Activated CD8-positive, alpha-beta memory T cell treated with anti-CD3 and anti-CD28 coated beads for 4 hours (primary cell): ENCODE measurements at places on chromosomes 16 and 17.

GRCh38 chr17:40490289-40490853, 11.1 kb downstream of the TNS4 start:
- no peak for DNase-seq

GRCh38 chr17:48202959-48203358, 95.4 kb downstream of the SNX11 start:
- no peak for DNase-seq

DNA sequence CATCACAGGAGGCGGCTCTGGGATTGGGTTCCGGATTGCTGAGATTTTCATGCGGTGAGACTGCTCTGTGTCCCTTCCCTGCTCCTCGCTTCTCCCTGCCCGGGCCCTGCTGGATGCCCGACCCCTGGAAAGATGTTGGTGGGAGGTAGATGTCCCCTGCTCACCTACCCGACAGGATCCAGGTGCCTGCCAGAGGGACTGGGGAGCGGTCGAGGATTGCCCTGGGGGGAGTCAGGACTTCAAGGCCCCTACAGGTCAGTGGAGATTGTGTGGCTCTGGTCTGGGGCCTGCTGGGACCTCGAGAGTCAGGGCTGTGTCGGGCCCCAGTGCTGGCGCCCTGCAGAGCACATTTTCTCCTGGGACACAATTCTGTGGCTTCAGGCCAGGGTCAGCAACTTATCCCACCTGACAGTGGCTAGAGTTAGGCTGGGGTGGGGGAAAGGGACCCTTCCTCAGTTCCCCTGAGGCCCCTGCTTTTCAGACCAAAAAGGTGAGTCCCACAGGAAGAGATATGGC, 3.3 kb downstream of the DECR2 start:
- DNase-seq: no peak

GRCh38 chr16:49439050-49439449, 65.4 kb downstream of the C16orf78 start:
- no peak for DNase-seq

DNA sequence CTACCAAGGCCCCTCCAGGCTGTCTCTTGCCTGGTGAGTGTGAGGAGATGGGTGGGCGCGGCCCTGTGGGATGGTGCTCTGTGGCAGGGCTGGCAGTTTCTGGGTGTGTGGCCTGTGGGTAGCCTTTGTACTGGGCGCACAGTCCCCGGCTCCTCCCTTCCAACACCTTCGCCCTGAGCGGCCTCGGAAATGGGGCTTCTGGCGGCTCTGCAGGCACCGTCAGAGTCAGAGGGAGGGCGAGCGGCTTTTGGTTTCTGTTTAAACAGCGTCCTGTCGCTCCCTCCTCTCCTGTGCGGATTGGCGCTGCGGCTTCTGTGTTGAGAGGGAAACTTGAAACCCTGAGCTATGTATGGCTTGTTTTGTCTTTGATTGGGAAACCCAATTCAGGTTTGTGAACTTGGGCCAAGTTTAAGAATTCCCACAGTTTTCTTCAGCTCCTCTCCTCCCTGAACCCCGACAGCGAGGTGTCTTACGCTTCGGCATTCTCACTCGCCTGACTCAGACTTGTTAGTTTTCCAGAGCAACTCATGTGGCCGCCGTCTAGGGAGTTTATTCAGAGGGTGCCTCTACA, 8.3 kb upstream of the ZNF750 start:
- peak; percentile 31 for DNase-seq

DNA sequence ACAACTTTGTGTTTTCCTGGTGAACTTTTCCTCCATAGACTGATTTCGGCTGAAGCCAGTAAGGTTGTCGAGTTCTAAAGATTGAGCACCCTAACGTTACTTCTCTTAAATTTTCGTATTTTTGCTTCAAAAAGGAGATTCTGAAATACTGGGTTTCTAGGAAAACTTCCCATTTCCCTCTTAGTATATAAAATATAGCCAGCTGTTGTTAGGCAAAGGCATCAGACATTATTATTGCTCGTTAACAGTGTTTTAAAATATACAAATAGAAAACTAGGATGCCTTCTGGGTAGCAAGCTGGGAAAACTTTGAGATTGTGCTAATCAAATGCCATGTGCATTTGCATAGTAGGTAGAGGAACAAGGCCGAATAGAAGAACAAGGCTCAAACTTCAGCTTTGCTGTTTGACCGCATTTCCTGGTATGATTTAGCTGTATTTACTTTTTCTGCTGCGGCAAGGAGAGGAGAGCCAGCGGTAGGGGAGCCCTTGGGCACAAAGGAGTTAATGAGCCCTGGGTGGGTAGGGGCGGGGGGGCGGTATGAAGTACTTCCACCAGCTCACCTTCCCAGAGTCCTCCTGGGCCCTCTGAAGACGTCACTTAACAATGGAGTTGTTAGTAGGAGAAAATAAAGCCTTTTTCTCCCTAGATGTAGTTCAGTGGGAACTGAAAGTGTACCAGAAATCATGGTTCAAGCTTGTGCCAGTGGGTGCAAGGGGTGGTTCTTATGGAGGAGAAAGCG, 151.9 kb downstream of the MSI2 start:
- no peak for DNase-seq

DNA sequence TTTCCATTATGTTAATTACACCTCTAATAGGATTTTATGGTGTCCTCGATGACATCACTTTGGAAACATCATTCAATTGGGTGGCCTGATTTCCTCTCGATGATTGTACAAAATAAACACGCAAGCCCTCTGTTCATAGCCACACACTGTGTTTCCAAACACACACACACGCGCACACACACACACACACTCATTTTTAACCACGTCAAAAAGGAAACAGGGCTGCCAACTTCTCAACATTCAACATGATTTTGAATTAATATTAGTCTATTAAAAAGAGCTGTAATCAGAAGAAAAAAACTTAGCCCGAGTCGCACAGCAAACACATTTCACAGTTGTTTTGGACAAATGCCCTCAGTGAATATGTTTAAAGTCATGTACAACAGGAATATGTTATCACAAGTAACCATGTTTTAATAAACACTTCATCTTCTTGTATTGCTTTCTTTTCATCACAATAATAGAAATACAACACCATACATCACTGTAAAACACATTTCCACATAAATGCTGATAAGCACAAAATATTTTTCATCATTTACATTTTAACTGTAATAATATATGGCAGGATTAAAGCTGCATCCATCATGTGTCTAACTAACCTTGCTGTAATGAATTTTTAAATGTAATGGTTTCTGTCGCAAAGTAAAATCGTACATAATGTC, 219.1 kb upstream of the IRX3 start:
- no peak for DNase-seq

GRCh38 chr17:15649861-15650421, 30.4 kb upstream of the FBXW10B start:
- no peak for DNase-seq

DNA sequence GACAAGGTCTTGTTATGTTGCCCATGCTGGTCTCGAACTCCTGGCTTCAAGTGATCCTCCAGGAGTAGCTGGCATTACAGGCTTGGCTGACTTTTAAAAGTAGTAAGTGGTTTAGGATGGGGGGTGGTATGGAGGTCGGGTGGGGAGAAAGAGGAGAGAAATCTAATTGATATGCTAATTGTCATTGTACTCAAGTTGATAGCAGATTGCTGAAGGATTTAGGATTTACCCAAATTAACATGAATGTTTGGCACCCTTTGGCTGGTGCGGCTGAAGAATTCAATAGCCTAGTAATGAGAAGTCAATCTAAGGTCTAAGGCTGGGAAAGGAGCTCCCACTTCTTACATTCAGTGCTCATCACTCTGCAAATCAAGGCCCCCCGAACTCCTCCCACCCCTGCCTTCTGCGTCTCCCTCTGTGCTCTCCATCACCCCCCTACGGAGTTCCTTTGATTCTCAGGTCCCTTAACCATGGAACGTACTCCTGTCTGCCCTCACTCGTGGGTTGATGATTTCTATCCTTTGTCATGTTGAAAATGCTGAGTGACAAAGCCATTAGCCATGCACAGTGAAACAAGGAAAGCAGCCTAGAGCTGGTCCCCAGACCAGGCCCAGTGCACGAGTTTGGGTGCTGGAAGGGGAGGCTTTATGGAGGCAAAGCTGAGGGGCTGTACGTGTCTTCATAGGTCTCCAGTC, 17.3 kb downstream of the CDH13 start:
- no peak for DNase-seq

DNA sequence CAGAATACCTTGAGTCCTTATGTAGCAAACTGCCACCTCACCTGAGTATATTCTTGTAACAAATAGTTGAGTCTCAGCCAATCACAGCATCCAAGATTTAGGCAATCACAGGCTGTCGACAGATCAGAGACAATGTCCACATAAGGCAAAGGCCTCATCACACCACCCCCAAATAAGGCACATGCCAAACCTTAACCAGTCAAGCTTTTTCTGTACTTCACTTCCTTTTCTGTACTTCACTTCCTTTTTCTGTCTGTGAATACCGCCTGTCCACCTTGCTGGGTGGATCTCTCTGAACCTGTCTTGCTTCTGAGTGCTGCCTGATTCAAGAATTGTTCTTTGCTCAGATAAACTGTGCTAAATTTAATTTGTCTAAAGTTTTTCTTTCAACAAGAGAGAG, 210.4 kb upstream of the N4BP1 start:
- no peak for DNase-seq

- no peak for DNase-seq
These were observed 634.5 kb upstream of the GOT2 start for GRCh38 chr16:59368586-59368985.

DNA sequence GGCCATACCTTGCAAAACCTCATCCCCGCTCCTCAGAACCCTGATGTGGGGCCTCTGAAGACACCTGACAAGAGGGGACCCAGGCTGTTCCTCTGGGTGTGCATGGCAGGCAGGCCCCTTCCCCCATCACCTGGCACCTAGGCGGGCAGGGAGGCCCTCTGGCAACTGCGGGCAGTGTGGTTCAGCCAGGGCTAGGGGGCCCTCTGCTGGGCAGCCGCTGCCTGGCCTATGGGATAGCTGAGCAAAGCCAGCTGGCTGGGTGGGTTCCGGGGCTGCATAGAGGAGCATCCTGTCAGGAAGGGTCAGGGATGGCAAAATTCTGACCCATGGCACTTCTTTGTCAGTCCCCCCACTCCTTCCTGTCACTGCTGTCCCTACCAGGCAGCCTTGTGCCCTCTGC, 228.7 kb upstream of the ASIC2 start:
- DNase-seq: no peak

DNA sequence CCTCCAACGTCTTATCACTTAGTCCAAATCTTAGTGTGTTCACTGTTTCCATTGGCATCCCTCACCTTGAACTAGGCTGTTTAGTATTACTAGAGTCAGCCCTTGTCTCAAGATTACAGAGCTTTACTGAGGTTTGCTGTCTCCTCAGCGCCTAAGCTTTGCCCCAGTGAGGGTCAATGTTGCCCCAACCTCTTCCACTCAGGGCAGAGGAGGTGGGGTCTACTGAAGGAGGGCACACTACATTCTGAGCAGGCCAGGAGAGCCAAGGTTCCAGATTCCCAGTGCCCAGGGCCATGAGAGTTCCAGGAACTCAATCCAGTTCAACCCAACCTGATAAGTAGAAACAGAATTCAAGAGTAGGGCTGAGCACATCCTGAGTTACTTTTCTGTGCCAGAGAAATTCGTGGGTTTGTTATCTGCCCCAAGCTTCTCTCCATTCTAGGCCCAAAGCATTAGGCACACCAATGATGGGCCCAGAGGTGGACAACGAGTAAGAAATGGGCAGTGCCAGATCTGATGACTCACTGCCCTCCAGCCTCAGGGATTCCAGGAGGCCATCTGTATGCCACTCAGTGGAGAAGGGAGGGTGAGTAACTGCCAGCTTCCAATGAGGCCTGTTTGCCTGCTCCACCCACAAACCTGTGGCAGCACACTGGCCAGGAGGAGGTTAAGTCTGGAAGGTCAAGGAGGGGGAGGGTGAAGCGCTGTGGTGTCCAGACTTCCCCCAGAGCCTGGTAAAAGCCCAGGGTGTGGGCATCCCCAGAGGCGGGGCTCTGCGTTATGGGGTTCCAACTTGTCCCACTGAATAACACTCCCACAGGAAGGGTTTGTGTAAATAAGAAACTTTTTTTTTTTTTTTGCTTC, 8.2 kb downstream of the TUBG2 start:
- no peak for DNase-seq

DNA sequence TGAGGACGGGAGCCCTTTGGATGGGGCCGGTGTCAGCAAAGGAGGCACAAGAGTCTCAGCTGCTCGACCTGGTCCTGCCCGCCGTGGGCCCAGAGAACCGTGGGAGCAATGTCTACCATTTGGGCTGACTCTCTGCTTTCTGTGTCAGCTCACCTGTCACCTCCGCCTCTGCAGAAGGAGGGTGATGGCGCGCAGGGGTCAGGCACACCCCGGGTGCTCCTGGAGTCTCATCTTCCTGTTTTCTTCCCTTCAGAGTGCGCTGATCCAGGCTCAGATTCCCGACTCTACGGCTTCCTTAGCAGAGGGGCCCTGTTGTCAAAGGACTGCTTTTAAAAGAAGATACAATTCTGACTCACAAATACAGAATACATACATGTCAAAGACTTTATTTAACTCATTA, 167.1 kb downstream of the BANP start:
- DNase-seq: no peak

DNA sequence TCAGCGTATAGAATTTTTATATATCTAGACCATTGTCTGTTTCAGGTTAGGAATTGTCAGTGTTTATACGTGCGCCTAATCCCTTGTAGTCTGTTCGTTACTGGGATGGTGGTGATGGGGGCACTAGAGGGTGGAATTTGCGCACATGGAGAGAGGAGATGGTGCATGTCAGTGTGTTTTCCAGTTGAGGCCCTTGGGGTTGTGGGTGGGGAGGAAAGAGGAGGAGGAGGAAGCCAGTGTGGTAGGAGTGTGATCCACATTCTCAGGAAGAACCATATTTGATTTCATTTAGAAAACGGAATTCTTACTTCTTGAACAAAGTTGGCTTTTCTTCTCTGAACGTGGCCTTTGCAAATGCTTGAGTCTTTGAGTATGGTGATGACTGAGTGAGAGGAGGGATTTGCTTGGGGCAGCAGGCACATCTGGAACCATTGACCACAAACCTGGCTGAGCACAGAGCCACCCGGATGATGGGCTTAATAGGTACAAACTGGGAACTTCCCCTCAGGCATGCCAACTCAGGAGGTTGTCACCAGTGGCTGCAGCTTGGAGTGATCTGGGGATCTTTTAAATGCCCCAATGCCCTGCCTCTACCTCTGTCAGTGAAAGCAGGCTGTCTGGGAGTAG, 98.9 kb downstream of the PRKCB start:
- DNase-seq: no peak

- no peak for DNase-seq
These were observed 75.2 kb upstream of the DHX40 start for GRCh38 chr17:59490216-59490615.

- no peak for DNase-seq
These were observed 6.9 kb downstream of the CCL17 start for GRCh38 chr16:57411362-57411976.

DNA sequence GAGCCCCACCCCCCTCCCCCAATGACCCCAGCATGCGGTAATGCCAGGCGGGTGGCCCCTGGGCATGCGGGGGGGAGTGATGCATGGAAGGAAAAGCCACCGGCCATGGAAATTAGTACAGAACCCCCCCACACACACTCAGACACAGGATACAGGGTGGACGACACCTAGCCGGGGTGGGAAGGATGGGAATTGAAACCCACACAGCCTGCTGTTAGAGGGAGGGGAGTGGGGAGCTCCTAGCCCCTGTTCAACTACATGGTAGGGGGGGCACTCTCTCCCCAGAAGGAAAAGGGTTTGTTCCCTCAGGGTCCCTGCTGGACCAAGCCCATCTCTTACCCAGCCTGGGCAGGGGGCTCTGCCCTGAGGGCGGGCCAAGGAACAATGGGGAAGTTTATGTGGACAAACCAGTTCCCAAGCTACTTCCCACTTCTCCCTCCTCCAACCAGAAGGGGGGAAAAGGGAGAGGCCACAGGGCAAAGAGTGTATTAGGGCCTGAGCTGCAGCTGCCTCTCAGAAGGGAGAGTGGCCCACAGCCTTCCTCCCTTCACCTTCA, 5.2 kb downstream of the TMUB2 start:
- DNase-seq: no peak
